NCI-H187 treated with DMSO at 0.1 percent for 48 hours (cell line): ENCODE measurements at places on chromosomes 3 and 15.

DNA sequence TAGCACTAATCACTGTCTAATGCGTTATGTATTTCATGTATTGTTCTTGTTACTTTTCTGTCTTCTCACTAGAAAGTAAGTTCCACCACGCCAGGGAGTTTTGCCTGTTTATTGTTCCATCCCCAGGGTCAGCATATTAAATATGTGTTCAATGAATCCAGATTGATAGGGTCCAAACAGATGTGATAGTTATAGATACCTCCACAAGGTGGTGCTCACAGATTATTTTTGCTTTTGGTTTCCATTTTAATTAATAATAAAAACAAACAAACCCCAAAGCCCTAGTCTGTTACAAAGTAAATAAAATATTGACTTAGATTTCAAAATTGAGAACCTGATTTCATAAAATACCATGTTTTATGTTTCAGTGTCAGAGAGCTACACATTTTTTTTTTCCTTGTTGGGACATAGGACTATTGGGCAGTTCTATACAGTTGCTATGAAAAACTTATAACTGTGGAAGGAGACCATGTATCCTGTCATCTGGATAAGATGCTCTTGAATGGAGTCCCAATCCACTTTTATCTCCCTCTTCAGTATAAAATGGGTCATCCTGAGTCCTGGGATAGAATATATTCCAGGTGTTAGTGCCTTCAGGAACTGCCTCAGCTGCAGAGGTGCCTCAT lies 12.4 kb downstream of the OTOL1 start:
- DNase-seq: no peak

DNA sequence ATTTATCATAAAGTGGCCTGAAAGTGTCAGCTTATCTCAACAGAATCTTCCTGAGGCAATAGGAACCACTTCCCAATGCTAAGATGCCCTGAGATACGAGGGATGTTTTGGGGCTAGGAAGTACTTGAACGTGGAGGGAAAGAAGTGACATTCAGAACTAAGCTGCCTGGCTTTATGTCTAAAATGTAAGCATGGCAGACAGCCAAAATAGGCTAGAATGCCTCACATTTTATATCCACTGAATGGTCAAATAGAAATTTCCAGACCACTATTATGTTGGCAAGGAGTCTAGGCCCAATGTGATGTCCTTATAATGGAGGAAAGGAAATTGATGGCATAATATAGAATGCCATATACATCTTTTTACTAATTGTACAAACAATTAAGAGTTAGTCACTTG lies 154.9 kb downstream of the PEX5L start:
- DNase-seq: no peak

- no peak for DNase-seq
Measured at GRCh38 chr15:38708672-38709180, 144.1 kb upstream of the RASGRP1 start.

DNA sequence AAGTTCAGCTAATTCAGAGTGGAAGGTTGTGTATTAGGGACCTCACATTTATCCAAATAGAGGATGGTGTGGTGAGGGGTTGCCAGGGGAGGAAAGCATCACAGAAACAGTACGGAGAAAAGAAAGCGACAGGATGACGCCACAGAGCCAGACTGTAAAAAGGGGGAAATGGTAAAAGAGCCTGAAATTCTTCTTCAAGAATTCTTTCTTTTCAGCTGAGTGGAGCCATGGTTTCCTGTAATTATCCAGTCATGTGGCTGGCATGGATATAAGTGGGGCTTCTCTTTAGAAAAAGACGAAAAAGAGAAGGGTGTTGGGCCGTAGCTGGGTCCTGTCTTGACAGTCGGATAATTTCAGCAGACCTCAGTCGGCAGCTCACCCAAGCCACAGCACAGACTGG lies 24.5 kb upstream of the PSMD6 start:
- DNase-seq: no peak

DNA sequence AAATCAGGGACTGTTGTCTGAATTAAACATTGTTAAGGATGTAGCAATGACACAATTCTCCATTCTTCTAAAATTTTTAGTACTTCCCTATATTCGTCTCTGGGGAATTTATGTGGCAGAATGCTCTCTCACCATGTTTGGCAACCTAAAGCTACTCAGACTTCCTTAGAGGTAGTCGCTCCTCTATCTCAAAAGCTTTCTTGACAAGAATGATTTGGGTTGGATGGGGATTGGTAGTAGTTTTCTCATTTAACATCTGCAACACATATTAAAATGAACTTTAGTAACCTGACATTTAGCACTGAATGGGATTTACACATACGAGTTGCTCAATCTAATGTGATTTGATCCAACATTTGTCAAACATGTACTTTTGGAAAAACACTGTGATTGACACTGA lies 233.3 kb downstream of the RBMS3 start:
- no peak for DNase-seq

- no peak for DNase-seq
Measured at GRCh38 chr3:107705046-107705445, 182.3 kb downstream of the BBX start.

GRCh38 chr15:93072011-93072410 lies 17.0 kb downstream of the RGMA start:
- DNase-seq: no peak

DNA sequence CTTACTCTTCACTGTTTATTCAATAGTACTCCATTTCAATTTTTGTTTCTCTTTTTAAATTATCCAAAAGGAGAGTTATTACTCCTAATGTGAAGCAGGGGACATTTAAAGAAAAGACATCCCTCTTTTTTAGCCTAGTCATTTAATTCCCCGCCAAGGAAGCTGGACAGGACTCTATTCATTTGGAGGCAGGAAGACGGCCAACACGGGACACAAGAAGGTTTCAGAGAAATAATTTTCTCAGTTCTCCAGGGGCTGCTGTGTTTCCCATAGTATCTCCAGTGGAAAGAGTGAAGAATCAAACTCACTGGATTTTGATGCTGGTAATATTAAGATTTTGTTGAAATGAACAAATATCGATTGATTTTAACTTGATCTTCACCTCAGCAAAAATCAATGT lies 833.7 kb downstream of the ROBO2 start:
- no peak for DNase-seq

GRCh38 chr15:42456971-42457370 lies 34.0 kb downstream of the ZNF106 start:
- no peak for DNase-seq

- no peak for DNase-seq
Measured at GRCh38 chr3:48243886-48244285, 3.0 kb downstream of the ZNF589 start.

DNA sequence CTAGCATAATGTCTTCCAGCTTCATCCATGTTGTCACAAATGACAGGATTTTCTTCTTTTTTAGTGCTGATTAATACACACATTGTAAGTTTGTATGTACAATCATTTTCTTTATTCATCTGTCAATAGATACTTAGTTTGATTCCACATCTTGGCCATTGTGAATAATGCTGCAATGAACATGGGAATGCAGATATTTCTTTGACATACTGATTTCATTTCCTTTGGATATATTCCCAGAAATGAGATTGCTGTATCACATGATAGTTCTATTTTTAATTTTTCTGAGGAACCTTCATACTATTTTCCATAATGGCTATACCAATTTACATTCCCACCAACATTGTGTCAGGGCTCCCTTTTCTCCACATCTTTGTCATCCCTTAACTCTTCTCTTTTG lies 117.9 kb downstream of the MEIS2 start:
- DNase-seq: no peak

DNA sequence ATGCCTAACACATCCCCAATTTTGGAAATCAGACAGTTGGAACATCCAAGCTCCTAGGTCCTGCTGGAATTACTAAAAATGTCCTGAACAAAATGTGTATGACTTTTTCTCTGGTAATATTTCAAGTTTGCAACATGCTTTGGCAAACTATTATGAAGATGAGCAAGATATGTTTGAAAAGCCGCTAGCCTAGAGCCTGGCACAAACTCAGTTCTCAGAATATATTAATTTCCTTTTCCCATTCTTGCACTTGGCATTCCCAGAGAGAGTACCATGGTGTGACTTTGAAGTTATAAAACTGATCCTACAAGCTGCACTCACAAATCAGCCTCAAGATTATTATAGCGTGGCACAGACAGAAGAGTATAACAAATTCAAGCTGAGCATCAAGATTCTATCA lies 1031.1 kb downstream of the NTRK3 start:
- no peak for DNase-seq
